ENCODE measurements at places on chromosomes 16 and 17.

DNA sequence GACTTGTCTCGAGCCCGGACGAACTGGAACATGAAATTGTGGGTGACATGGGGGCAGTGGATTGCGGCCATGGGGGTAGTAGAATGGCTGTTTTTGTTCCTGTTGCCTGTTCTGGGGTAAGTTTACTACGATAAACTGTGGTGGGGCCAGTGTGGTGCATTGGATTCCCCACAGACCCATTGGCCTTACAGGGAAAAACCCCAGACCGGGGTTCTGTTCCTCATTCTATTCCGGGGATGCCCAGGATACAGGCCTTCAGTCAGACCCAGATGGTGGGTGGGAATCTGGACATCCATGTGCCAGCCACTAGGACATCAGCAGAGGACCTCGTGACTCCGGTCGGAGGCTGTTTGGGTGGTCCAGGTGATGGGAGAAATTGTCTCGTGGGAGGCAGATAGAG lies 88.1 kb downstream of the ABCC1 start:
- ATAC-seq: no peak

- no peak for ATAC-seq
These were observed 146.3 kb upstream of the PIRT start for GRCh38 chr17:10984220-10984619.

DNA sequence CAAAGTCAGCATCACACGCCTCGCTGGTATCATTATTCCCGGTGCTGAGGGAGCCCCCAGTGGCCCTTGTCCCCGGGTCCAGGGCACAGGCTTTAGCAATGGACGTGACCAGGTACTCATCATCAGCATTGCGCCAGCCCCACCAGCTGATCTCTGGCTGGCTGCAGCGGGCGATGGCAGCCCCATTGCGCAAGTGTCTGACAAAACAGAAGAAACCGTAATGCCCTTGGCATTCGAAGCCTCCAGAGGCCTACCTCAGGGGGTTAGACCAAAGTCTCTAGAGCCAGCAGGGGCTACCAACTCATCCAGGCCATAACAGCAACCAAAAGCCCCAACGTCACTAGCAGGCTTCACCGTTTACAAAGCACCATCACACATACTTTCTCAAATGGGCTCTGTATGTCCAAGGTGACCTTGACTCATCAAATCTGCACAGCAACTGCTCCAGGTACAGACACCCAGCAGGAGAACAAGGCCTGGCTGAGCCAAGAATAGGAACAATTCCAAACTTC lies 7.3 kb downstream of the MTMR4 start:
- no peak for ATAC-seq

DNA sequence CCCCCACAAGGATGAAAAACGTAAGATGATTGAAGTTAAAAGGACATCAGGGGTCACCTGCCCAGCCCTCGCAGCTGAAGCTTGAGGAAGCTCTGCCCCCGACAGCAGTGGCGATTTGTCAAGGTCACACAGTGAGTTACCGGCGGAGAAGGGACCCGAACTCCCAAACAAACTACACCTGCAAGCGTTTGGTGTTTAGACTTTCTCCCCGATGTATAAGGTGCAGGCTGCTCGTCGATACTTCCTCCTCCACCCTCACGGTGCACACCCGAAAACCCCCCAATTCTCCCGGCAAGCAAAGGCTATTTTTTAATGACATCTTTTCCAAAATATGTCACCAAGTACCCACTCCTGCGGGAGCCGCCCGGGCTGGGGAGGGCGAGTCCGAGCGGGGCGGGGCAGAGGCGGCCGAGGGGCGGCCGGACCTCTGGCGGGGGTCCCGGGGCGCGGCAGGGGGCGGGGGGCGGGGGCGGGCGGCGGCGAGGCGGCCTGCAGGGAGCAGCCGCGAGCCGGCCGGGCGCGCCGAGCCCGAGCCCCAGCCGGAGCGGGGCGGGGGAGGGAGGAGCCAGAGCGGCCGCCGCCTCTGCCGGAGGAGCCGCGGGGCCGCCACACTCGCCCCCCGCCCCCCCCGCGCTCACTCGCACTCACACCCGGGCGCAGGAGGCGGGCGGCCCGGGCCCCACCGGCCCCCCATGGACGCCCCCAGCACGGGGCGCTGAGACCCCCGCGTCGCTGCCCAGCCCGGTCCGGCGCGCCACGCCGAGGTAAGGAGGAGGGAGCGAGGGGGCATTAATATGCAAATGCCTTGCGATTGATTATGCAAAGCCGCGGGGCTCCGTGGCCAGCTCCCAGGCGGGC lies at the start of gene THRA:
THRA (plus strand) TSS at position 637 of the 858 bp plus-strand sequence. CDS start 11,524 bp downstream, outside the sequence.
- peak; percentile 83 for ATAC-seq

GRCh38 chr16:57167953-57168352 lies 17.9 kb downstream of the PSME3IP1 start:
- peak; percentile 60 for ATAC-seq

GRCh38 chr17:38324141-38324697 lies 19.5 kb downstream of the GPR179 start:
- no peak for ATAC-seq

DNA sequence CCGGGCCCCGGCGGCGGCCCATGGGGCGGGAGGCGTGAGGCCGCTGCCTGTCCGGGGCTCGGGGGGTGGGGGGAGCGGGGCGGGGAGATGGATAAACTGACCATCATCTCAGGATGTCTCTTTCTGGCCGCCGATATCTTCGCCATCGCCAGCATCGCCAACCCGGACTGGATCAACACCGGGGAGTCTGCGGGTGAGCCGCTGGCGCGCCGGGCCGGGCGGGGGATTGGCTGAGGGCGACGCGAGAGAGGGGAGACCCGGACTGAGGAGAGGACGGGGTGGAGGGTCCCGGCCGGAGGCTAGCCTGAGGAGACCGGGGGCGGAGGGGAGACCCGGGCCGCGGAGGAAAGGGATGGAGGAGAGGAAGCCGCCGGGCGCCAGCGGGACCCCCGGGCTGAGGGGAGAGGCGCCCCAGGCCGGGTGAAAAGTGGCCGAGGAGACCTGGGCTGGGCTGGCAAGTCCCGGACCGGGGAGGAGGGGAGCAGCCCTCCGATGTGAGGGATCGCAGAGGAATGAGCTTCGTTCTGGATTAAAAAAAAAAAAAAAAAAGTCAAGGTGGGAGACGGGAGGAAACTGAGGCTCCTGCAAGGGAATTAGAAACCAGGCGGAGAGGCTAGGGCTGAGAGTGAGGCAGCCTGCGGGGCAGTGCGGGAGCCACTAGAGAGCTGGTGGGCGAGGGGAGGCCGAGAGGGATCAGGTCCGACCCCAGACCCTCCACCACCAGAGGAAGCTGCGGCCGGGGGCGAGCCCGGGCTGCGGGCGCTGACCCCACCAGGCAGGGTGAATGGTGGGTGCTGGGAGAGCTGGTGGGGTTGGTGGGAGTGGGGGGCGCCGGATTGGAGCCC lies 526 bp downstream of the MOSMO start:
- peak; percentile 25 for ATAC-seq

- no peak for ATAC-seq
These were observed 3.0 kb upstream of the EEF2K start for GRCh38 chr16:22203091-22203490.

GRCh38 chr16:55393991-55394390 lies 70.0 kb downstream of the IRX6 start:
- ATAC-seq: no peak

DNA sequence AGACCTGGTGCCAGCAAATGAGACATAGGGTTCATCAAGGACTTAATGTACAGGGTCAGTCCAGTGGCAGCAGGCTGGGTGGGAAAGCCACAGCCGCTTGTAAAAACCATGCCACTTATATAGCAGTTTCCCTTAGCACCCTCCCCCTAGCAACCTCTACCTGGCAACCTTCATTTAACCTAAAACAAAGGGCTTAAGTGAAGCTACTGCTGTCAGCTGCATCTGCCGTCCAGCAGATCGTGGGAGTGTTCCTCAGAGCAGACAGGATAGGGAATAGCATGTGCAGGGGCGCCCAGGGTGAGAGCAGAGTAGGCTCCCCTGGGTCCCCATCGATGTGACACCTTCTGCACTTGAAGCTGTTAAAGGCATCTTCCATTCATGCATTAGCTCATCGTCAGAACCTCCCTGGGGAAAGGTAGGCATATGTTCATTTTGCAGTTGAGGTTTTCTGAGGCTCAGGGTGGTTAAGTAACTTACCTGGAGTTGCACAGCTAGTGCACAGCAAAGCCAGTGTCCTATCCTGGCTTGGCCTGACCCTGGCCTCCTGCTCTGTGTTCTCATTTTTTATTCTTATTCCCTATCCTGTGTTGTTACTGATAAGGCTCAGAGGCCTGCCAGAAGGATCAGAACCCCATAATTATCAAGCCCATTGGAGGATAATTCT lies 112.5 kb downstream of the SOCS1 start:
- ATAC-seq: no peak

GRCh38 chr17:64658931-64659330 lies 3.2 kb downstream of the SMURF2 start:
- no peak for ATAC-seq

DNA sequence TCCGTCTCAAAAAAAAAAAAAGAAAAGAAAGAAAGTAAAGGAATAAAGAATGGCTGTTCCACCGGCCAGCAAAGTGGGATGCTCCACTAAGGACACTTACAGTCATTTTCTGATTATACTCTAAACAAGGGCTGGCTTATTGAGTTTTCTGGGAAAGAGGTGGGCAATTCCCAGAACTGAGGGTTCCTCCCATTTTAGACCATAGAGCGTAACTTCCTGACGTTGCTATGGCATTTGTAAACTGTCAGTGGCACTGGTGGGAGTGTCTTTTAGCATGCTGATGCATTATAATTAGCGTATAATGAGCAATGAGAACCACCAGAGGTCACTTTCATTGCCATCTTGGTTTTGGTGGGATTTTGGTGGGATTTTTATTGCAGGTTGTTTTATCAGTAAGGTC lies 58.0 kb downstream of the PIGL start:
- ATAC-seq: no peak

DNA sequence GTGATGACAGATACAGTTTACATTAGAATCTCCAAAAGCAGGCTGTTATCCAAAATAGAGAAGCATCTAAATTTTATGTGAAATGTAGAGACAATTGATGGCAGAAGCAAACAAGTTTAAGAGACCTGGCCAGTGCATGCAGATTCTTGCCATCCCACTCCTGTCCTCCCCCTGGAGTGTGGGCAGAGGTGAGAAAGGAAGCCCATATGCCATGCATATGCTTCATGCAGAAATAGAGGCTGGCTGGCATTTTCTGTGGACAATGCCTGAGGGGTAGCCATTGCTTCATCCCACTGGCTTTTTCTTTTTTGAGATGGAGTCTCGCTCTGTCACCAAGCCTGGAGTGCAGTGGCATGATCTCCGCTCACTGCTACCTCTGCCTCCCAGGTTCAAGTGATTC lies 382.1 kb downstream of the RBFOX1 start:
- ATAC-seq: no peak

DNA sequence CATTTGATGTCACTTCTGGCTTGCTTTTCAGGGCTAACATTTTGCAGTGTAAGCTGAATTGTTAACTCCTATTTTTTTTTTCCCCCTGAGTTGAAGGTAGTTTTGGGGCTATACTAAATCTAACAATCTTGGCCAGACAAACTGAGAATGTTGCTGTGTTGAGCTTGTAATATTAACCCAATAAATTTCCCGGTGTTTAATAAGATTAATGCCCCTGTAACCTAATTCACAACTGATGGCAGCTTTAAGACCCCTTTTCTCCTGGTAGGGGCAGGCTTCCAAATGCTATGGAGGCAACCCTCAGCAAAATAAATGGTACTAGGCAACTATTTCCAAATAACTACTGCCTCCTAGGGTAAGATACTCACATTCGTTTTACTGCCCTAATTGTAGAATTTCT lies 549.6 kb upstream of the KIF2B start:
- no peak for ATAC-seq

GRCh38 chr16:17304491-17305119 lies 166.2 kb downstream of the XYLT1 start:
- no peak for ATAC-seq

GRCh38 chr17:5877366-5877765 lies 192.8 kb upstream of the WSCD1 start:
- ATAC-seq: no peak

GRCh38 chr17:13437966-13438779 lies 163.6 kb downstream of the HS3ST3A1 start:
- ATAC-seq: no peak

GRCh38 chr17:52965856-52966255 lies 807.3 kb upstream of the CA10 start:
- no peak for ATAC-seq

DNA sequence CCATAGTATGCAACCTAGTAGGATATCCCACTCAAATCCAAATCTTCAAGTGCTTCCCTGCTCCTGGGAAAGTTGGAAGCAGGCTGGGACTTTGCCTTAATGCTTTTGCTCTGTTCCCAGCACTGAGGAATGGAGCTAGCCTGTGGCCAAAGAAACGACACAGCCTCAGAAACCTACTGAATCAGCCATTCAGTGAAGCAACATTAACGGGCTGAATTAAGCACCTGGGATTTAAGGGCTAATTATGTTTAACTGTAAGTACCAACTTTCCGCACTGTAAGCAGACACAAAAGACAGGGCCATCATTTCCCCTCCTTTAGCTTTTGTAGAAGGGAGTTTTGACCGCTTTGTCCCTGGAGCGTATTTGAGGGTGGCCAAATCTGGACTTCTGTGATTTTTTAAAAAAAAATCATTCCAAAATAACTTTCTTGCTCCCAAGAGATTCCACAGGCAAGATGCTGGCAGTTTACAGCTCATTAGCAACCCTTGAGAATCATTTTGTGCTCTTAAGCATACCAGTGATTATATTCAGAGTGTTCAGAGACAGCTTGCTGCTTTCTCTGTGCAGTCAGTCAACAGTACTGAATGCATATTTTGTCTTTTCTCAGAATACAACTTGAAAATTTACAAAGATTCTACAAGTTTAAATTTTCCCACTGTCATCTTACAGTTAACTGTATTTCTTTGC lies 17.6 kb upstream of the NOL11 start:
- ATAC-seq: no peak

GRCh38 chr16:49600536-49600935 lies 226.9 kb downstream of the C16orf78 start:
- no peak for ATAC-seq

- ATAC-seq: no peak
These were observed 145.6 kb upstream of the CHMP6 start for GRCh38 chr17:80845863-80846671.

GRCh38 chr16:86224126-86224525 lies 286.2 kb upstream of the FOXF1 start:
- no peak for ATAC-seq

All from activated CD4-positive, CD25-positive, alpha-beta regulatory T cell treated with anti-CD3 and anti-CD28 coated beads, Interleukin-2, amount 50 U/mL, for 24 hours (primary cell).